ENCODE measurements at places on chromosomes 5 and 9.

- DNase-seq, result no peak
Observed at GRCh38 chr9:109297899-109298298, 23.0 kb downstream of the EPB41L4B start.

DNA sequence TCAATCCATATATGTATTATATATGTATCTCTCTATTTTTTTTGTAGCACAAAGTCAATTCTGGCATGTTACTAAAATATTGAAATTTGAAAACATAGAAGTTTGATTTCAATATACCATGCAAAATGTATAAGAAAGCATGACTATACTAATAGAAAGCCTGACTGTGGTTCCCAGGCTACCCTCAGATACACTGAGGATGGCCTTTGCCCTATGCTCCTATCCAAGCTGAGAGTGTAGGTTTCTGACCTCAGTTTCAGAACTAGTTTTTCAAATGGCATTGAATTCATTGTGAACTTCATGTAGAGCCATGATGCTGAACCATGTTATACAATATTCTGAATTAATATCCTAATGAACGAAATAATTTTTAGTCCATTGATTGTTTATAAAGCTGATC, 220.4 kb upstream of the IZUMO3 start:
- DNase-seq, result no peak

GRCh38 chr9:22088717-22089061, 79.6 kb upstream of the CDKN2B start:
- no peak for DNase-seq

GRCh38 chr9:112032009-112032408, 135.4 kb downstream of the UGCG start:
- DNase-seq, result no peak

- DNase-seq, result no peak
Observed at GRCh38 chr9:111039231-111039906, 1.1 kb upstream of the LPAR1 start.

DNA sequence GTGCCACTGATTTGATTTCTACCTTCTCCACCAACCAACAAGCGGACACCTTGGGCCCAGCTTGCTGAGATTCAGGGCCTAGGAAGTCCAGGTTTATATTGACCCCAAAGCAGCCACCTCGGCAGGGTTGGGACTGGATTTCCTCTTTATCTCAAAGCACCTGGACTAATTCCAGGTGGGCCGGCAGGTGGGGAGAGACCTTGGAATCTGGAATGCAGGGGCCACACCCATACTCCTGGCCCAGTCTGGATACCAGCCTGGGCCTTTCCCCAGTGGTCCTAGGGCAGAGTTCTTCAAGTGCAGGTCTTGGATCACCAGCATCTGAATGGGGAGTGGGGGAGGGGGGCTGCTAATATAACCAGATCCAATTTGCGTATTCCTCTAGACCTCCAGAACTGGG, 93.1 kb downstream of the PCDH1 start:
- no peak for DNase-seq

GRCh38 chr9:37146410-37146809, 26.0 kb downstream of the ZCCHC7 start:
- DNase-seq, result no peak

DNA sequence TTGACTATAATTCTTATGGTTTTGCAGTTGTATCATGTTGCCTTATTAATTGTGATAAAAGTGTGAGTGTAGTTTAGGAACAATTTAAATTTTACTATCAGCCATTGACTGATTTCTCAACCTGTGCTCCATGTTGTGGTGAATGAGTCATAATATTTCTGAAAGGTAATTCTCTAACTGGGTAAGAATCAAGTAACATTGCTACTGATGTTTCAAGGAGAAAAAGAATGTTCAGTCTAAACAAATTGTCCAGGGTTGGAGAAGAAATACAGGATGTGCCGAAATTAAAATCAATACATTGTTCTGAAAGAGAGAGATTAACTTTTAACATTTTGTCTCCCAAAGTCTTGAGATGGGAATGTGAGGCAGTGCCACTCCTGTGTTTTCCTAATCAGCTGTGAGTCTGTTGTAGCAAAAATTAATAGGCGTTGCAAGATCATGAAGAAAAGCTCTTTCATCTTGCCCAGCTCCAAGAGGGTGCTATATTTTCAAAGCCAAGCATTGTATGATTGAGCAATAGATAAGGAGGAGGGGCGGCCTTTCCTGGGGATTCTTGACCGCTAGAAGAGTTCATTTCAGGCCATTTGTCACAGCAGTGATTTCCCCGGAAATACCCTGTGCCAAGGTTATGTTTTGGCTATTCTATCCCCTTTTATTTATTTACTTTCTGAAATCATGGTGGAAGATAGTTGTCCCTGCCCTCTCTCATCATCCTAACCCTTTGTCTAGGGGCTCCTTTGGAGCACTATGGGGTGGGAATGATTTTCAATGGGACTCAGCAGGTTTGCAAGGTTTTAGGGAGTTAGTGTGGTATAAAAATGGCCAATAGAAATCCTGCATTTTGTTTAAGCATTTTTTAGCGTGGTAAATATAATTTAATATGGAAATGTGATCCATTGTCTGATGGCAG, 151.6 kb downstream of the FOCAD start:
- no peak for DNase-seq

DNA sequence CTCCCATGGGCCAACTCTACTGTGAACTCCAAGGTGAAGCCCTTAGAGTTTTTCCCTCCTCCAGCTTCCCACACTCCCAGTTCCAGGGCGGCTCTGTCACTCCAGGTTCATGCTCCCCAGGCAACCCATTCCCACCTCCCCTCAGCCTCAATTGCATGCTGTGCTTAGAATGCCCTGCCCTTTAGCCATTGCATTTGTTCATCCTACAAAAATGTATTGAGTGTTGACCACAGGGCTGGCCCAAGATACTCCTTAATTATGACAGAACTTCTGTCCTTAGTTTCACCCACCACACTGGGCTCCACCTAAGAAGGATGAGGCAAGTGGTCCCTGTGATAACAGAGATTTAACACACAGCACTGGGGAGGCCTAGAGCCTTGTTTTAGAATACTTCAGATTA, 236.1 kb downstream of the ADAMTSL1 start:
- no peak for DNase-seq

GRCh38 chr5:126849101-126849678, 72.3 kb downstream of the LMNB1 start:
- DNase-seq, result no peak

GRCh38 chr5:9549941-9550340, 4.1 kb upstream of the SEMA5A start:
- DNase-seq, result no peak

- no peak for DNase-seq
Observed at GRCh38 chr9:128175102-128175563, 15.1 kb downstream of the BBLN start.

- no peak for DNase-seq
Observed at GRCh38 chr9:33155393-33155792, 11.7 kb downstream of the B4GALT1 start.

All from memory B cell (primary cell).